CD4-positive, alpha-beta T cell treated with Interleukin-2 at 100 ng/mL for 4 hours (primary cell): ENCODE measurements at places on chromosomes 2 and 18.
A peak's percentile ranks its signal among the peaks of the same experiment; 100 is the strongest.

- DNase-seq, result no peak
Measured at GRCh38 chr2:207871506-207871905, 101.8 kb upstream of the FZD5 start.

DNA sequence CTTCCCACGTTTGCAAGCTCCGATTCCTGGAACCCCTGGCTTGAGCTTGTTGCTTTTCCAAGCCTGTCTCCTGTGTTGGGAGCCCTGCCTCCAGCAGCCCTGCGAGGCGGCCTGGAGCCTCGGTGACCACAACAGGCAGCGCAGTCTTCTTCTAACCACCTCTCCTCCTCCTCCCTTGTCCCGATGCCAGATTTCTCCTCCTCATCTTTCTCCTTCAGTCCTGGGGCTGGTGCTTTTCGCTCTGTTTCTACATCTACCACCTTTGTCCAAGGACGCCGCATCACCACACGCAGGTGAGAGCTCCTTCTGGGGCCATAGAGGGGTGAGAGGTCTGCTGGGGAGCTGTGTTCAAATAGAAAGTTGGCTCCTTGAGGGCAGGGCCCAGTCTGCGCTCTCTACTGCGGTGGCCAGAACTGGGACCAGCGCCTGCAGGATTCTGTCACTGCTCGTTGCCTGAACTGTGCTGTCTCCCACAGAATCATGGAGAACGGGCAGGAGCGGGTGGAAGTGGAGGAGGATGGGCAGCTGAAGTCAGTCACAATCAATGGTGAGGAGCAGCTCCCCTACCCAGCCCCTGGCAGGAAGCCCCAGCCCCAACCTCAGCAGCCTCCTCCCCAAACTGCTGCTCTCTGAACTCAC is 3.9 kb downstream of the DNAJB2 start:
- DNase-seq, result no peak

- DNase-seq, result no peak
Measured at GRCh38 chr2:26652361-26653041, 11.3 kb upstream of the CIB4 start.

- no peak for DNase-seq
Measured at GRCh38 chr18:3689986-3690763, 240.2 kb downstream of the TGIF1 start.

DNA sequence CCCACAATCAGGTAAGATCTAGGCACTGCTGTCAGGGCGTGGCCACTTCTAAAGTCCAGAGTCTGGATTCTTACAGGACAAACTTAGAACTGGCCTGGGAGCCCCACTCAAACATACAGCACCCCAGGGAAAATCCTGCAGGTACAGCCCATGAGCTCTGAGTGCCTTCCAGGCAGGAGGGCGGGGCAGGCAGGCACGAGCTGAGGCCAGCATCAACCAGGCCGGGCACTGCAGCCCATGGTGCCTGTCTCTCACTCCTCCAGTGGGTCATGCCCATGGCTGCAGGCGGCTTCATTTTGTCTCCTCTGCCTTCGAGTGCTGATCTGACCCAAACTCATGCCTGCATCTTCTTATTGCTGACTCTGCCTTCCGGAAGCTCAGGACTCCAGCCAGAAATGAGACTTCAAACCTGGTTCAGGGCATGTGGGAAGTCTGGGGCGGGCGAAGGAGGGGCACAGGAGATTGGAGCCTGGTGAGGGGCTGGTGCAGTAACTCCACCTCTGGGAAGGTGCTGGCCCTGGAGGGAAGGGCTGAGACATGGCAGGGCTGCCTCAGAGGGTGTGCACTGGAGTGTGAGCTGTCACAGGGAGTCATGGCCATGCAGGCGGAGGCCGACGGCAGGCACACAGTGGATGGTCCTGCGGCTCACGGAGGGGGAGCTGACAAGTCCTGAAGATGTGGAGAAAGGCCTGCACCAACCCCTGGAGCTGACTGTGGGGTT is 40.5 kb downstream of the HS6ST1 start:
- no peak for DNase-seq

GRCh38 chr2:229818230-229818629 is 103.6 kb downstream of the TRIP12 start:
- DNase-seq, result no peak

DNA sequence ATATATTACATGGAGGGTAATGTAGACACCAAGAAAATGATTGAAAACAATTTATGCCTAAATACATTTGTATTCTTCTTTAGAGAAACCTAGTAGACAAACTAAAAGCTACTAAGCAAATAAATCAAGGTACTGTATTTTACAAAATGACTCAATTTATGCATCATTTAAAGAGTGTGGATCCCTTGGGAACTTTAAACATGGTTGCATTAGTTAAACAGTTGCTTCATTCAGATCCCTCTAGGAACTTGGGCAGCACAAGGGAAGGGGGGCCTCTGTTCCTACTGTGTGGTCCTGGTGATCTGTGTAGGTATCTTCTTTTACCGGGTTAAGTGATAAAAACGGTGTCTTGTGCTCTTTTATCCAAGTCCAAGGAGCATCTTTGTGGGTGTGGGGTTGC is 31.5 kb upstream of the ATP8B1 start:
- DNase-seq, result no peak

DNA sequence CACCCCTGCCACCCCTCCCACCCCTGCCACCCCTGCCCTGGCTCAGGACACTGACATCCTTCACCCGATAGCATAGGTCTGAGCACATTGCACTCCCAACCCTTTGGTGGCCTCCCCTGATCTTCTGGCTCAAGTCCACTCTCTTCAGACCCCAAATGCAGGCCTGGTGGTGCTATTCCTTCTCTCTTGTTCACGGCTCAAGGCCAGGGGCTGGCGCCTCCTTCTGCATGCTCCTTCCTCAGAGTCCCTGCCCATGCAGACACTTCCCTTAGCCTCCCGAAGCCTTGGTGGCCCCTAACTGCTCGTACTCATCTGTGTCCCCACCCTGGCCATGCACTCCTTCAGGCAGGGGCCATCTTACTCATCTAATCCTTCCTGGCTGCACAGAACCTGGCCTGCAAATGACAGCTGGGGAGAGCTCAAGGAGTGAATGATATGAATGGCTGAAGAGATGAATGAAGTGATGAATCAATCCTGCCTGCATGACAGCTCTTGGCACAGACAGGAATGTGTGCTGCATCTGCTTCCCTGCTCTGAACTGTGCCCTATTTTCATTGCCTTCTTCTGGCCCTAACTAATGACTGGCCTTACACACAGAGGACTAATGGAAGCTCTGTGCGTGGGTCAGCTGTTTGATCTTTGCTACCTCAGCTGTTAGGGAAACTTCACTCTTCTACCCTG is 290.8 kb downstream of the DYSF start:
- DNase-seq, result no peak

DNA sequence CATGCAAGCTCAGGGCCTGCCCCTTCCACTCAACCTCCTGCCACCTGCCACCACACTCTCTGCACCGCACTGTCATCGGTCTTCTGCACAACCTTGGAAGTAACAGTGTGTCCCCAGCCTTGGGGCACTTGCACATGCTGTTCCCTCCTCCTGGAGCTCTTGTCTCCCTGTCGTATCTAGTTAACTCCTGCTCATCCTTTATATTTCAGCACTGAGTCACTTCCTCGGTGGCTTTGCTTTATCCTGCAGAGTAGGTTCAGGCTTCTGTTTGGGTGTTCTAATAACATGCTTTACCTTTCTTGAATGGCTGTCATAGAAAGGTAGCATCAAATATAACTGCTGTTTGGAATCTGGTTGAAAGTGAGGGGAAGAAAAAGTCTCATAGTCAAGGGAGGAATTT is 25.3 kb downstream of the PAX8 start:
- DNase-seq, result no peak

- no peak for DNase-seq
Measured at GRCh38 chr2:238504181-238504931, 77.6 kb downstream of the ASB1 start.

- DNase-seq, result no peak
Measured at GRCh38 chr18:5979176-5979888, 84.0 kb upstream of the TMEM200C start.

DNA sequence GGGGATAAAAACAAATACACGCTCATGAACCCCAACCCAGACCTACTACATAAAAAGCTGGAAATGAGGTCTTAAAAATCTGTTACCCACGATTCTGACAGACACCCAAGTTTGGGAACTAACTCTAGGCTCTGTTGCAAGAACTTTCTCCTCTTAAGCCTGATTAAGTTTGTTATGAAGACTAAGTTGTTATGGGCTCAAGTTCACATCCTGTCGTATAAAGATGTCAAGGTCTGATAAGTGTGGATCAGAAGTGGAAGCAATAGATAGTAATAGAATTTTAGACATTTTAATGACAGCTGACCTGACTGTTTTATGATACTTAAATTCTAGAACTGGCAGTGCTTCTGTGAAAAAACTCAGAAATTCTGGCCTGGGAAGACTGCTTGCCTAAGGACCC is 43.2 kb downstream of the LPIN2 start:
- no peak for DNase-seq

DNA sequence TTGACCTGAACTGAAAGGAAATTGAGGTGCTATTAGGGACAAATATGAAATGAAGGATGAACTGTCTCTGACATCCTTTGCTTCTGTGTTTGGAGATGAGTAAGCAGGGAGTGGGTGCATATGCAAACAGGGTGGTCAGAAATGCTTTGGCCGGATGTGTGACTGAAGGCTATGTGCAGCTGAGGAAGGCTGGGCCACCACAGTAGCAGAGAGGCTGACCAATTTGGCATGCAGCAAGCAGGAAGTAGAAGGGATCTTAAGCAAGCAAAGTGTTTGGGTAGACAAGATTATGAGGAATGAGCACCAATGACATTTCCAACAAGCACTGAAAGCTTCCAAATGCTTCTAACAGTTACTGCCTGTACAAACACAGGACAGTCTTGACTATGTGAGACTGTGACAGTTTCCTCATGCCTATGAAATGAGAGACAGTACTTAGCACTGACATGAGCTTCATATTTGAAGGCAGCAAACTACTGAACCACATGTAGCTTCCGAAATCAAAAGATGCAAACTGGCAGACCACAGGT is 3.3 kb upstream of the ACTR3 start:
- peak; percentile 47 for DNase-seq

GRCh38 chr2:152578573-152578972 is 138.7 kb downstream of the PRPF40A start:
- no peak for DNase-seq
